ENCODE measurements at places on chromosomes 4 and X. TPM values are rescaled to one million over a fixed set of nuclear protein-coding genes. Genes with fewer than 3 reads are reported as not detected.

GUCY1A1 gene
- 2.9 TPM for polyA plus RNA-seq

DNA sequence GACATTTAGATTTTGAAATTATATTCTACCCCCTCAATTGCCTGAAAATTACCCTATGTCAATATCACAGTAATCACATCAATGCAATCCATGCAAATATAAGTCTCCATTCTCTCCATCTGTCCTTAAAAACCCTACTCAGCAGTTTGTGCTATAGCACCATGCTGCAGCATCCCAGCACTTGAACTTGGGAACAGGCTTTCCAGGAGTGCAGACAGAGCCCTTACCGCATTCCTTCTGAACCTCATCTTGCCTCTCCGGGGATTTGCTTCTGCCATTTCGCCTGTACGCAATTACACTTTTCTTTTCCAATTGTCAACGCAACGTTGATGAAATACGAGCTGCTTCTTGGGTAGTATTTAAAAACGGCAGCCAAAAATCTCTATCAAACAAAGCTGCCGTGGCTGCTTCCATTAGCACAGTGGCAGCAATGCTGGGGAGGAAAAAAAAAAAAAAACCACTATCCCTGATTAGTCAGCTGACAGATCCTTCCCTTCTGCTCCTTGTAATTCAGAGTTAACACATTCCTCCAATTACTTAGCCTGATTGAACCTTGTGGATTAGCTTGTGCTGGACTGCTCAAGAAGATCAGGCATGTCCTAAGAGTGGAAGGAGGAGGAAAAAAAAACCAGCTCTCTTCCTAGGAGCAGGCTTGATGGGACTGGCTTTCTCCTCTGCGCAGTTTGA lies 65.6 kb downstream of the MCF2 start:
- DNase-seq: no peak

DNA sequence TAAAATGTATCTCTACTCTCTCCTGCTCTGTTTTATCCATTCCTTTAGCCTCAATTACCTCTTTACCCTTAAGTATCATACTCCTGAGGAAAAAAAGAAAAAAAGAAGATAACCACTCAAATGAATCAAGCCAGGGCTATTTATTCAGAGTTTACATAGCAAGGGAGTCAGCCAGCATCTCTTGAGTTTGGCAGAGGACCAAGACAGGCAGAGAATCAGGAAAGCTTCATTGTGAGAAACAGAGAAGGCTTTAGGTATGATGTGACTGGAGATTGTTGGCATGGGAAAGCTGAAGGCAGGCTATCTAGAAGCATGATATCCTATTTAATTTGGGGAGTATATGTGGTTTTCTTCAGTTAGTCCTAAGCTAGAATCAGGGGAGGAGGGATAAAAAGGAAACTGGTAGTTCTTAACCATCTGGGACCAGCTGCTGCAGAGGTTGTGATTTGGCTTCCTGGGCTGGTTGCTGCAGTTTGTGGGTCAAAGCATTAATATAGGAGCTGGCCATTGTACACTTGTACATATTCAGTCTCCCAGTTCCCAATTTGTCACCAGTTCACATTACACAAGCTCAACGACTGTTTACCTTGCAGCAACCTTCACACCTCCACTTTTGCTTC lies 11.2 kb downstream of the APELA start:
- DNase-seq: no peak

ZNF157 gene
- 0.30 TPM for polyA plus RNA-seq

DNA sequence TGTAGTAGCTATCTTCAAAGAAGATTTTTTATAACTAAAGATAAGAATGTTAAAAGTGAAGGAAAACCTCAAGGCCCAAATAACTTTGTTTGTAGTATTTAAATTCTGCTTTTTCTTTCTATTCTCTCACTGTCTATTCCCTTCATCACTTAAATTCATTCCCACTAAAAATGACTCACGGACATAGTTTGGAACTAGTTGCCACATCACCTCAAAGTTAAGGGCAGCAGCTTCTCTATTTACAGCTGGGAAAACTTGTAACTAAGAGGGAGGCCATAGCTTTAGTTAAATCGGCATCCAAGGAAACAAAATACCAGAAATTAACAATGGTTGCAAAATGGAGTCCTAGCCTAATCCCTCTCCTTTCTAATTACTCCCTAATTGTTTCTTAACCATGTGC lies 325.4 kb upstream of the MAGEB2 start:
- DNase-seq: no peak

- no peak for DNase-seq
These were observed 86.4 kb upstream of the ZMAT1 start for GRCh38 chrX:102018208-102018607.

All from thymus (tissue), 14 donors.